Fibroblast of mammary gland (primary cell): ENCODE measurements at places on chromosomes 2 and 18.

- no peak for DNase-seq
Measured at GRCh38 chr2:234630801-234631261, 133.9 kb upstream of the ARL4C start.

GRCh38 chr2:20273042-20273441 lies 48.1 kb upstream of the SDC1 start:
- no peak for DNase-seq

DNA sequence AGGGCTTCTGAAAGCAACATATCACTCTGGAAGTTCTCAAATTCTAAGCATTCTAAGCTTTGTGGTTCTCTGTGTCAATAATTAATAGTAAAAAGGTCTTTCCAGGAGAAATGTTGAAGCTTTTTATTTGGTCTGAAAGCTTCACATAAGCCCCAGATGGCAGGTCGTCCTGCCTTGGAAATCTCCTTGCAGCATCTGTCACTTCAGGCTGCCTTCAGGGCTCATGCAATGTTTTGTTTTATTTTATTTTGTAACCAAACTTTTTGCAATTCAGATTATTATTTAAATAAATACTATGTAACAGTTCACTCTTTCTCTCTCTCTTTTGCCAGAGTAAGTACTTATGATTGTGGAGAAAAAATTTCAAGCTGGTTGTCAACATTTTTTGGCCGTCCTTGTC lies 46.7 kb upstream of the FHOD3 start:
- DNase-seq = no peak

GRCh38 chr18:68445136-68445535 lies 269.8 kb downstream of the TMX3 start:
- DNase-seq = no peak

DNA sequence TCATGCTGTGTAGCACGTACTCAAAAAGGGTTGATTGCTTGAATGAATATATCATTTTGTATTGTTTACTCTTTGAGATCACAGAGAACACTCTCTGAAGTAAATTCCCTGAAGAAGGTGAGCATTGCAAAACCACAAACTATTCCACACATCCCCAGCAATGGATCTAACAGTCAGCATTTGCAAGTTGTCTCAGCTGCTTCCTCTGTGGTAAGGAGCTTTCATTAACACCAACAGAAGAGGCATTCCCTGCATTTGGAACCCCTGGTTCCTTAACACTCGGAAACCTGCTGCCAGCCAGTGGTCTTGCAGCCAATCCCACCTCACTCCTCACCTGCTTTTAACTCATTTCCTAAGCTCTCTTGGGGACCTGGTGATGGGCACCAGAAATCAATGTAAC lies 108.4 kb downstream of the IRS1 start:
- DNase-seq = no peak

- DNase-seq = no peak
Measured at GRCh38 chr2:121388371-121388770, 103.4 kb upstream of the TFCP2L1 start.

GRCh38 chr18:10591896-10592295 lies 66.1 kb downstream of the NAPG start:
- no peak for DNase-seq

DNA sequence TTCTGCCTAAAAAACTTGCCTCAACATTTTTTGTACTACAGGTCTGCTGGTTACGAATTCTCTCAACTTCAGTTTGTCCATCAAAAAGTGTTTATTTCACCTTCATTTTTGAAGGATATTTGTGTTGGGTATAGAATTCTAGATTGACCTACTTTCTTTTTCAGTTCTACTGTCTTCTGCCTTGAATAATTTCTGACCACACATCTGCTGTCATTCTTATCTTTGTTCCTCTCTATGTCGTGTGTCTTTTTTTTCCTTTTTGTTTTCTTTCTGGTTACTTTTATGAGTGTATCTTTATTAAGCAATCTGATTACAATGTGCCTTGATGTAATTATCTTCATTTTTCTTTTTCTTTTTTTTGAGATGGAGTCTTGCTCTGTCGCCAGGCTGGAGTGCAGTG lies 25.3 kb downstream of the ADCY3 start:
- no peak for DNase-seq

- DNase-seq = peak; percentile 3
Measured at GRCh38 chr18:33673689-33674088, 95.7 kb downstream of the ASXL3 start.

DNA sequence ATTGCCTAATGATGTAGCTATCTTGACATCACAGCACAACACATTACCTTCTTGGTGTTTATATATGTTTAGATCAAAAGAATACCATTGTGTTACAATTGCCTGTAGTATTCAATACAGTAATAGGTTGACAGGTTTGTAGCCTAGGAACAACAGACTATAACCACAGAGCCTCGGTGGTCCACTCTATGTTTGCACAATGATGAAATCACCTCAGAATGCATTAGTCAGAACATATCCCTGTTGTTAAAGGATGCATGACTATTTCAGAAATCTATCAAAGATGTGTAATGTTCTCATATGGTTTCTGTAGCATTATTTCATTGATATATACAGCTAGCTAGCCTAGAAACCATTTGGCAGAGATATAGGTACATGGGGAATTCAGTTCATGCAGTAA lies 8.9 kb downstream of the METTL5 start:
- DNase-seq = peak; percentile 89

DNA sequence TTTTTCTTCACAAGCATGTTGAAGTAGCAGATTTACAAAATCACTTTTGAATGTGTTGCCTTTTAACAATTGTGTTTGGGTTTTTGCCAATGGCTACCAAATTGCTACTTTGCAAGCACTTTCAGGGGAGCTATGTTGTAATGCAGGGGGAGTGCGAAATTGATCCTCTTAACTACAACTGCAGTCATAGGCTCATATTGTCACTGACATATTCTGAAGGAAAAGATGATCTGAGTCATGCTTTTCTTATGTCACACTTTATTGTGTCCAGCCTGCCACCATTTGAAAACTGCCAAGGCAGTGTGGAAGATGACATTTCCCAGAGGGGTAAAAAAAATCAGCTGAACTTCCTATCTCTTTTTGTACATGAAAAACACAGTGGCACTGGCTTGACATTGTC lies 74.9 kb downstream of the GPD2 start:
- DNase-seq = no peak

DNA sequence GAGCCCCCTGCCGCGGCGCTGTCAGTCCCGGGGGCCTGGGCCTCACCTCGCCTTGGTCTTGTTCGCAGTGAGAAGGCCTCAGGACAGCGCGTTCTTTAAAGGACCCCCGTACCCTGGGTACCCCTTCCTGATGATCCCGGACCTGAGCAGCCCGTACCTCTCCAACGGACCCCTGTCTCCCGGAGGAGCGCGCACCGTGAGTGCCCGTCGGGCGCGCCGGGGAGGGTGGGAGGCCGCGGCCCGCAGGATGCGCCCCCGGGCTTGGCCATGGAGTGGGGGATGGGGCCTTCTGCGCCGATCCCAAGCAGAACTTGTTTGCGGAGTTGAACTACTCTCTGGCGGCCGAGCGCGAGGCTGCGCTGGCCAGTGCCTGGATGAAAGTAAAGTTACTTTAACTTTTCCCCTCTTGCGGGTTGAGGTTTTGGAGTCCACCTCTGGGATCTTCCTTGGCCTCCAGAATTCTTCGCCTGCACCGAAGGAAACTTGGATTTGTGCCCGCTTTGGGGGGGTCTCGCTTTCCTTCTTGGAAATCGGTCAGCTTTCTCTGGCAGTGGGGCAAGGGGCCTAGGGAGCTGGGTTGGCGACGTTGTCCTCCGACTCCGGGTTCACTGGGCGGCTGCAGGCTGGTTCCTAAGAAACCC lies 1.2 kb downstream of the TCF7L1 start:
- peak; percentile 26 for DNase-seq

GRCh38 chr2:144430722-144431391 lies 89.1 kb downstream of the ZEB2 start:
- peak; percentile 69 for DNase-seq

- peak; percentile 32 for DNase-seq
Measured at GRCh38 chr18:69838620-69839411, 108.9 kb downstream of the CD226 start.

- DNase-seq = peak; percentile 65
Measured at GRCh38 chr2:147865560-147865959, 20.7 kb downstream of the ACVR2A start.

GRCh38 chr18:58322464-58322863 lies 278.4 kb downstream of the NEDD4L start:
- DNase-seq = no peak

GRCh38 chr18:36829362-36830157 lies 633 bp downstream of the KIAA1328 start:
- DNase-seq = peak; percentile 59

DNA sequence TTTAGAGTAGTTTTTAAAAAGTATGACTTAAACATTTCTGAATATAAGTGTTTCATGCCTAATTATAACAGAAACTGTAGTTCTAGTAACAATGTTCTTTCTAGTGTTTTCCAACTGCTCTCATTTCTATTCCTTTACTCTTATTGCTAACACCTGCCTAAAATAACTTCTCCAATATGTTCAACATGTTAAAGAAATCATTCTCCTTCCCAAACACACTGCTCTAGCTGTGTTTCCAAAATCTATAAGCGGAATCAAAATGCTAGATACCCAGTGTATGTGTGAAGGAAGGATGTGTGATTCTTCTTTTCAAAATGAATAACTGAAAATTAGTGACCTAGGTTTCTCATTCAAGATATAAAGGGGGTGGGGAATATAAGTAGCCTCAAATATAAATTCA lies 89.1 kb downstream of the ATAD2B start:
- DNase-seq = no peak
